NCI-H1436 treated with DMSO at 0.1 percent for 48 hours (cell line): ENCODE measurements at places on chromosomes 12 and 14.

- no peak for DNase-seq
Observed at GRCh38 chr12:20232931-20233675, 135.2 kb upstream of the PDE3A start.

DNA sequence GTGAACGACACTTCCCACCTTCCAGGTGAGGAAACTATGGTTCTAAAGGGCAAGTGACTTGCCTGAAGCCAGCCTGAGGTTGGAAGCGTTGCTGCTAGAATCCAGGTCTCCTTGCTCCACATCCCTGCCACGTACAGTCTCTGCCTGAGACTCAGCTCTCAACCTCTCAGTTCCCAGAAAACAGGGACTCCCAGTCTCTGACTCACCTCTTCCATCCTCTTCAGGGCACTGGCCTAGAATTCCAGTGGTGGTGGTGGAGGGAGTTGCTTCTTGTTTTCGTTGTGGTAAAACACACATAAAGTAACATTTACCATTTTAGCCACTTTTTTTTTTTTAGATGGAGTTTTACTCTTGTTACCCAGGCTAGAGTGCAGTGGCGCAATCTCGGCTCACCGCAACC lies 7.3 kb downstream of the GPR68 start:
- no peak for DNase-seq

GRCh38 chr14:101228949-101229541 lies 325.5 kb upstream of the RTL1 start:
- no peak for DNase-seq

DNA sequence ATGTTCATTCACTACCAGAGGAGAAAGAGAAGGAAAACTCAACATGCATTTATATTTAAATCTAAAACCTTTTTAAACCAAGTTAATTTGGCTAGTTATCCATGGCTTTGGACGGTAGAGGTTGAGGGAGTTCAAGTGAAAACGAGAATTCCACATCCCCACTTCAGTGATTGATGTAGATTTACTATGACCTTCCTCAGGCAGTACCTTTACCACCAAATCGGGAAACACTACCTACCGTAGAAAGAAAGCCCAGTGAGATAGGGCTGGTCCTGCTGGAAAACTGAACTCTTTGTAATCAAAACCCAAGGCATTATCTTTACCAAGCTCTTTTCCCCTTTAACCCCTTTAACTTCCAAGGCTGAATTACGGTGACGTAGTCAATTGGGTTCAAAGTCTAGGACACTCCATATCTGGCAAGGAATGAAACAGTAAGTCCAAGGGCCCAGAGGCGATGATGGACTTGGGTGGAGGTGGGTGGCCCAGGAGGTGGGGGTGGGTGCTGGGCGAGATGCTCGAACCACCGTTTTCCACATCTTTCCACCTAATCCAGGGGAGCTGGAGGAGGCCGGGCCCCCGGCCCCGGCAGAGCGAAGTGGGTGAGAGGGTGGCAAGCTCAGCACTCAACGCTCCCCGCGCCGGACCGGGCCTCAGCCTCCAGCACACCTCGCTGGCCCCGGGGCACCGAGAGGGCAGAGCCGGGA lies 618 bp downstream of the SEC23A start:
- no peak for DNase-seq

GRCh38 chr14:99338313-99338712 lies 66.3 kb upstream of the BCL11B start:
- no peak for DNase-seq
